ENCODE measurements at places on chromosomes 6 and 20.

DNA sequence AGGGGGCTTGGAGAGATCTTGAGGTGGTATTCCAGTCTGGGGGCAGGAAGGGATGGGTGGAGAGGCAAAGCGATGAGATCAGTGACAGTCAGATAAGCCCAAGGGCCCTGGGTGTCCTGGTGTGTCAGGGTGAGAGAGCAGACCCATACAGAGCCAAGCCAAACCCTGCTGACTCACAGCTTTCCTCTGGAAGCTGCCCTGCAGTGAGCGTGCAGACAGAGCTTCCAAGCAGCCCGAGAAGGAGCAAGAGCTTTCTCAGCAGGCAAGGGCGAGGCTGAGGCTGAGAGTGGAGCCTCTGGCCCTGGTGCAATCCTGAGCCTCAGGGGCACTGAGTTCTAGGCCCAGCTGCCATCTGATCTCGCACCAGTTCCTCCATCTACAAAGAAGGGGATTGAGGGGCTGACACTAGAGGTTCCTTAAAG, 91.1 kb upstream of the HIVEP1 start:
- DNase-seq: no peak

DNA sequence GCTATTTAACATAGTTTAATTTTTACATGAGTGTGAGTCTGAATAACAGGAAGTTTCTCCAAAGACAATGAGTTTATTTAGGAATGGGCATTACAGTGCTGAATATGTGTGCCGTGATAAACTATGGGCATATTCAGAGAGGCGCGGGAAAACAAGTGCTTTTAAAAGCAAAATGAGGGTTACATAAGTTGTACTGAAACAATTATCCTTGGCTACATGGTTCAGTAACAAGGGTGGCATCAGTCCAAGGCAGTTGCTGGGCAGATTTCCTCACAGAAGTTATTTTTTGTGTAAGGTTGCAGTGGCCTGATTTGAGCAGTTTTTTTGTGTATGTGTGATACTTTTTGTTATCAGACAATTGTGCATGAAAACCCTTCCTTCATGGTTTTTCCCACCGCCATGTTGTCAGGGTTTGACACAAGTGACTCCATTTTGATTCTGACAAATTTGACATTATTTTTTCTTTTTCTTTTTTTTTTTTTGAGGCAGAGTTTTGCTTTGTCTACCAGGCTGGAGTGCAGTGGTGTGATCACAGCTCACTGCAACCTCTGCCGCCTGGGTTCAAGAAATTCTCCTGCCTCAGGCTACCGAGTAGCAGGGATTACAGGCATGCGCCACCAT, 22.3 kb upstream of the PXDC1 start:
- DNase-seq: no peak

DNA sequence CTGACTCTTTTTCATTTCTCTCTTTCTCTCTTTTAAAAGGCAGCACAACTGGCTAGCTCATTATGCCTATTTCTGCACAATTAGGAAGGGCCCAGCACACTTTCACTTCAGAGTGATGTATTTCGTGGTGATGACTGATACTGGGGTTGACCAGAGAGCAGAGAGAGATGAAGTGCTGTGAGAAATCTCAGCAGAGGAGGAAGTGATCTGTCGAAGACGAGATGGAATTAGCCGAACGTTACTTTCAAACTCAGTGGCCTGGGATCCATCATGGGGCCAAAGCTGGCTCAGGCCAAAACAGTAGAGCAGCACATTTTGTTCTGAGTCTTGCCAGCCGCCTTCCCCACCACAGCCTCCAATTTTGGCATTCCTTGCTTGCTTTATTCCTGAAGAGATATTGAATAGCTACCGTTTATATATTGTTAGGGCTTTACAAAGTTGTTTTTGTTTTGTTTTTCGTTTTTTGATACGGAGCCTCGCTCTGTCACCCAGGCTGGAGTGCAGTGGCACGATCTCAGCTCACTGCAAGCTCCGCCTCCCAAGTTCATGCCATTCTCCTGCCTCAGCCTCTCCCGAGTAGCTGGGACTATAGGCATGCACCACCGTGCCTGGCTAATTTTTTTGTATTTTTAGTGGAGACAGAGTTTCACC, 213.2 kb upstream of the ECI2 start:
- no peak for DNase-seq

- DNase-seq: no peak
Observed at GRCh38 chr20:62393335-62393665, 6.4 kb downstream of the RPS21 start.

DNA sequence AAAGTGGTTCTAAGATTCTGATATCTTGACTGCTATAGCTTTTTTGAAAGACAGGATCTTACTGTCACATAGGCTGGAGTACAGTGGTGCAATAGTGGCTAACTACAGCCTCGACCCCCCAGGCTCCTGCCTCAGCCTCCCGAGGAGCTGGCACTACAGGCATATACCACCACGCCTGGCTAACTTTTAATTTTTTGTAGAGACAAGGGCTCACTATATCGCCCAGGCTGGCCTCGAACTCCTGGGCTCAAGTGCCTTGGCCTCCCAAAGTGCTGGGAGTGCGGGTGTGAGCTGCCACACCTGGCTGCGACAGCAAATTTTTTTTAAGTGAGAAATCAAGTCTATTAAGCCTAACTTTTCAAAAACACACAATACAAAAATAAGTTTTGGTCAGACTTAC, 106.6 kb downstream of the NOL4L start:
- no peak for DNase-seq

- DNase-seq: no peak
Observed at GRCh38 chr6:19669206-19669605, 168.0 kb upstream of the ID4 start.

GRCh38 chr20:59042151-59042795, at the start of gene PRELID3B:
PRELID3B (minus strand) TSS chr20:59042786; CDS start chr20:59042730, 56 bp downstream.
- DNase-seq: no peak

DNA sequence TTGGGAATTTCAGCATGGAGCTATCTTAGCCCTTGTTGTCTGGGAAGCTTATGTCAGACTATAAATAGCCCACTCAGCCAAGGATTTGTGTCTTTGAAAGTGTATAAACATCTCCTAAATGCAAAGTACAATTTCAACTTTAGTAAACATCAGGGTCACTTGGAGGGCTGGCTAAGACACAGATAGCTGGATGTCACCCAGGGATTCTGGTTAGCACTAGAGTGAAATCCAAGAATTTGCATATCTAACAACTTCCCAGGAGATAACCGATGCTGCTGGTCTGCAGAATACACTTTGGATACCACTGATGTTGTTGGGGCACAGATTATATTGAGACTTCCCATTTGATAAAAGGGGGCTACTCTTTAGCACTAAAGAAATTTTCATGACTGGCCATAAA, 130.9 kb downstream of the PAX1 start:
- DNase-seq: no peak

GRCh38 chr6:144725736-144726522, 440.8 kb downstream of the UTRN start:
- no peak for DNase-seq

DNA sequence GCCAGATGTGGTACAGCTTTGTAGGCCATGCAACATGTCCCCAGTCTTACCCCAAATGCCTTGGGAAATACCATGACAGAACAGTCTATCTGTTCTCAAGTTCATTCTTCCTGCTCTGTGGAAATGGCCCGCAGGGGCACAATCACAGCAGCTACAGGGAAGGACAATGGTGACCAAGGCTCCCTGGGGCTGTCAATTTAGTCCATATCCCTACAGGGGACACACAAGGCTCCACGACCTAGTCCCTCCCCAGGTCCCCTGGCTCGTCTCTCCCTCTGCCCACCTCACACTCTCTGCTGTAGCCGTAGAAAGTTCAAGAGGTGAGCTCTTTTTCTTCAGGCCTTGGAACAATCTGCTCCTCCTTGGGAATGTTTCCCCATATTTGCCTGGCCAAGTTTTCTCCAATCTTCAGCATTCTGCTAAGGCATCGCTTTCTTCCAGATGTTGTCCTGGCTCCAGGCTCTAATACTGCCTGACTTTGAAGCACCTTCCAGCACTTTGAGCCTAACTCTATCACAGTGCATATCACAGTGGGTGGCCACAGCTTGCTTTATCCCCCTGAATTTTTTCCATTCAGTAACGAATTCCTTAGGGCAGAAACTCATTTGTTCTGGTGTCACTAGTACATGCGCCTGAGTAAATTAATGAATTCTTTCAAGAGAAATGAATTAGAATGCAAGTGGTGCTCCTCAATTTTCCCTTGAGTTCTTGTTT, 92.6 kb downstream of the MAP3K7 start:
- DNase-seq: no peak

DNA sequence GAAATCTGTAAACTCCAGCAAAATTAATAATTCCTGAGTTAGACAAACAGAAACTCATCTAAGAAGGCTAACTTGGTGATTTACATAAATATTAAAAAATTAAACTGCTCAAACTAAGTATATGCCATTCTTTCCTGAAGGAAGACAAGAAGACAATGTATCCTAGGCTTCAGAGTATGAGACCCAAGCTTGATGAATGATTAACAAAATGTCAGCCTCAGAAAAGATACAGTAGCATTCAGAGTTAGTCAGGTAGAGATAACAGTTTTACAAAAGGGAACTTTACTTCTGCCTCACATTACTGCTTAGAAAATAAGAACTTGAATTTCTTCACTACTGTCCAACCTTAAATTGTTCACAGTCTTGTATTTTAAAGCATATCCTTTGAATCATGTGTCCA, 12.0 kb downstream of the CSNK2A1 start:
- DNase-seq: no peak

- DNase-seq: no peak
Observed at GRCh38 chr20:3323398-3323797, 84.1 kb downstream of the DNAAF9 start.

Data from stimulated activated CD4-positive, alpha-beta T cell treated with anti-CD3 and anti-CD28 coated beads, TNF-alpha, amount 100 ng/mL, for 1 hour (primary cell).